ENCODE measurements at places on chromosomes 12 and 14.

DNA sequence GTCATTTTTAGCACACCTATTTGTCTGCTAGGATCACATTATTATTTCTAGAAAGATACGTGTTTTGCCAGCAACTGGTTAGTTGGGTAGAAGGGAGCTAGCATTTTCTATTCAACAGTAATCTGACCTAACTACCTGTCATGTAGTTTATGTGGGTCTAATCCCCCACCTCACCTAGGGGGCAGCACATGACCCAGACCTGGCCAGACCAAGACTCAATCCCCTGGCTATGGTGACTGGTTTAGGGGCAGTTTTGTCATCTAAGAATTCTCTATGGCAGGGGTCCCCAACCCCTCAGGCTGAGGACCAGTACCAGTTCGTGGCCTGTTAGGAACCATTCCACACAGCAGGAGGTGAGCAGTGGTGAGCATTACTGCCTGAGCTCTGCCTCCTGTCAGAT, 29.5 kb upstream of the EVL start:
- no peak for DNase-seq

GRCh38 chr12:77946541-77947061, 115.9 kb downstream of the NAV3 start:
- no peak for DNase-seq

DNA sequence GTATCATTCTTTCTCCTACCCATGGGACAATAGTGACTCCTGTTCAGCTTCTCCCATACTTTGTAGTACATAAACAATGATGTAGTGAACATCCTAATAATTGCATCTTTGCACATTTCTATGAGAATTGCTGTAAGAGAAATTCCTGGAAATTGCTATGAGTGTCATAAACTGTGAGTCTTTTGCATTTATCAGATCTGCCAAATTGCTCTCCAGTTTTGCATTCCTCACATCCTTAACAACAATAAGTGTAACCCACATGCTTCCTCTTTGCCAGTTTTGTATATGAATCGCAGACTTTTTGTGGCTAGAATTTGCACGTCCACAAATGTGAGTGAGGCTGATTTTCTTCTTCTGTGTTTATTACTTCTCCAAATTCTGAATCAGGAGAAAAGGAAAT, 124.0 kb upstream of the TBX5 start:
- DNase-seq = no peak

DNA sequence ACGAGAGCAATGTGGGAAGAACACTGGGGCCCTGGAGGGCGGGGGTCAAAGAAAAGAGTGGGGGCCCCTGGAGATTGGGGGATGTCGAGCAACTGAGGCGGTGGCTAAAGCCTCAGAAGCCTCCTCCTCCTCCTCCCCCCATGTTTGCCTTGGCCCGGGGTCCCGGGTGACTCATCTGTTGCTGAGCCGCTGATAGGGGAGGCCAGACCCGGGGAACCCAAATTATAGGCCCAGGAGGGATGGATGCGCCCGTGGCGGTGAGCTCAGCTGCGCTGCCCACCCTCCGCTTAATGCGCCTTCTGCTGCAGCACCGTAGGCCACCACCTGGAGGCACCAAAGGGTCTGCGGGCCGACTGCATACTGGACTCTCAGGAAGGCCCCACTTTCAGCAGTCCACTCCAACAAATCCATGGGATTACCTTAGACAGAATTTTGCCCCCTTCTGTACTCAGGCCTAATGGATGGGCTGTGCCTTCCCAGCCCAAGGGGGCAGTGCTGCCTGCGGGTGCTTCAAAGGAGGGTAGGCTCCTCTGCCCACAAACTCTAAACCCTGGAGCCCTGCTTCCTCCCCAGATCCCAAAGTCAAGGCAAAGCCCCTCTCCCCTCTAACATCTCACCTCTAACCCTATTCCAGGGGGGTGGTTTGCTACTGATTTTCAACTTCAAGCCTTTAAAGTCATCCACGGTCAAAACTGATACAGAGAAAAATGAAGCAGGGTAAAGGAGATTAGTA, 2.6 kb upstream of the WNT10B start:
- DNase-seq = no peak

DNA sequence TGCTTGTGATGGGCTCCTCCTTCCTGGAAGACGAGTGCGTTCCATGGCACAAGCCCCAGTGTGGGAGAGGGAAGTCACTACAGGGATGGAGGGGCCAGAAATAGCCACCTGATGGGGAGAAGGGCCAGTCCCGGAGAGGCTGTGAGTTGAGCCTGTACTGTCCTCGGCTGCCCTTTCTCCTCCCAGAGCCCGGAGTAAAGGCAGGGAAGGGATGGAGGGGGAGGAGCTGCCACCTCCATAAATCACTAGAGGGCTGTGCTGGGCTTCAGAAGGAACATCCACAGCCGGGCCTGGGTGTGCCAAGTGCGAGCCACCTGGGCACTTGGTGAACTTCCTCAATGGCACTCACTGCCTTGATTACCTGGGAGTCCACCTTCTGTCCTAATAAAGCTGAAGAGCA, 110.1 kb downstream of the RBM19 start:
- DNase-seq = no peak

GRCh38 chr14:96567289-96567899, 65.2 kb downstream of the PAPOLA start:
- no peak for DNase-seq

DNA sequence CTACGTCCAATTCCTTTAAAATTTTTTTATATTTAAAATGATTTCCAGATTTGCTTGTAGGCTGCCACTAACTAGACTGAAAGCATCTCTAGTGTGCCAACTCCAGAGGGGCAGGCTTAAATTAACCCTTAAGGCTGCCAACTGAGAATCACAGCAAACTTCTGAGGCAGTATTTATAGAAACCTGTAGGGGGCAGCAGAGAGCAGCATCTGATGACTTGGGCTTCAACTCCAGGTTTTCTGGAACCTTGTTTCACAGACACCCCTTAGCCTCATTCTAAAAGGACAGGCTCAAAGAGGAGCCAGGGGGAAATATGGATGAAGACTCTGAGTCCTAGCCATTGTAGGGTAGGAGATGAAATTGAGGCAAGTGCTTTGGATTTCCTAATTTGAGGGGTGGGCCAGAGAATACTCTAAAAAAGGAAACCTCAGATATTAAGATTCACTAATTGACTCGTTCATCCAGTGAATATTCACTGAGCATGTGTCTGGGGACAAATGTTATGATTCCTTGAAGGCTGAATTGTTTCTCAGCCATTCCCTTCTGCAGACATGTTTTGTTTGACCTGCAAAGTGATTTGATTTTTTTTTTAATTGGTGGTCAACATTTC, 63.3 kb upstream of the HSPB8 start:
- no peak for DNase-seq

- DNase-seq = no peak
Observed at GRCh38 chr14:104634886-104635570, 30.5 kb upstream of the TMEM179 start.

- DNase-seq = no peak
Observed at GRCh38 chr14:32205984-32206383, 2.9 kb upstream of the RNU6-8 start.

- DNase-seq = no peak
Observed at GRCh38 chr12:47238669-47239114, 158.9 kb upstream of the AMIGO2 start.

GRCh38 chr14:104955396-104955770, 22.8 kb downstream of the AHNAK2 start:
- no peak for DNase-seq

GRCh38 chr12:14937689-14938088, 648 bp downstream of the ERP27 start:
- DNase-seq = no peak

DNA sequence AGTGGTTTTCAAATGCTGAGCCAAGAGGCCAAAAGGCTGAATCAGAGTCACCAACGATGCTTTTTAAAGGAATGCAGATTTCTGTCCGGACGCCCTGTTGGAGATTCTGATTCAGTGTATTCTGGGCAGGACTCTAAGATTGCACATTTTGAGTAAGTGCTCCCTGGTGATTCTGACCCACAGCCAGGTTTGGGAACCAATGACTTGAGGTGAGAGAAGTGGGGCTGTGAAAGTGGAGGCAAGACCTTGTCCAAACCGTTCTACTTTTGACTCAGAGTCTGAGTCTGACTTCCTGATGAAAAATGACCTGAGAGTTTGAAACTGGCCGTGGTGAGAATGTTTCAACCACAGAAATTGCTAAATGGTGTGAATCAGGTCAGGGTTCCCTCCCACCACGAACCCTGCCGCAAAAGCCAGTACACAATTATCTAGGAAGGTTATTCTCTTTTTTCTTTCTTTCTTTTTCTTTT, 90.2 kb downstream of the NTN4 start:
- no peak for DNase-seq

GRCh38 chr14:26987744-26988363, 390.0 kb upstream of the NOVA1 start:
- DNase-seq = no peak

DNA sequence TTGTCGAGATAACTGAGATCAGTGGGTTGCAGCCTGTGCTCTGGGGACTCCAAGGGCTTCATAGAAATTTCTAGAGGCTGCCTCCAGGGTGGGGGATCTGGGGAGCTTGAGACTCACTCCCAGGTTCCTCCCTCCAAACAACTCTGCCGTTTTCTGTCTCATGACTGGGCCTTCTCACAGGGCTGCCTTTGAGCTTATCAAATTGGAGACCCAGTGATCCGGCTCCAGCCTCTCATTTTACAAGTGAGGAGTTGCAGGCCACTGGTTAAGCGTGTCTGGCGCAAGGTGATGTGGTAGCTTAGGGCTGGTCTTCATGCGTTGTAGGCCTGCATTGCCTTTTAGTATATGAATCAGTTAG, 85.8 kb downstream of the SLC25A47 start:
- DNase-seq = no peak

Data from activated effector memory CD4-positive, alpha-beta T cell treated with Interleukin-2 at 50 U/mL for 16 hours (primary cell).